Ovary (tissue), 10 donors: ENCODE measurements at places on chromosomes 6 and 20.

DNA sequence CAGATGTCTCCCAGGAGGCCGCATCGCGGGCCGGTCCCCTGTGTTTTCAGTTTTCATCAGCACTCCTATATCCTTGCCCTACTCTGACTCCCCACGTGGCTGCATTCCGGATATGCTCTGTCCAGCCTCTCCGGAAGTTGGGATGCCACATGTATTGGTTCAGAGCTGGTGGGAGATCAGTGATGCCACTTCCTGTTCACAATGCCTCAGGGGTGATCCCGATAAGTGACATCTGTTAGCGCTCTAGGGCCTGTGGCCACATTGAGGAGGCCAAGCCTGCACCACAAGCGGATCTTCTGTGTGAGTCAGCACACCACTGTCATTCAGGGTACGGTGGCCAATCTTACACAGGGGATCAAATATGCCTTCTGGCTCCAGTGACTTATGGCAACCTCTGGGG lies 57.8 kb downstream of the PPP1R3G start:
- DNase-seq = no peak

- DNase-seq = no peak
Observed at GRCh38 chr6:154986787-154987235, 8.3 kb upstream of the TIAM2 start.

DNA sequence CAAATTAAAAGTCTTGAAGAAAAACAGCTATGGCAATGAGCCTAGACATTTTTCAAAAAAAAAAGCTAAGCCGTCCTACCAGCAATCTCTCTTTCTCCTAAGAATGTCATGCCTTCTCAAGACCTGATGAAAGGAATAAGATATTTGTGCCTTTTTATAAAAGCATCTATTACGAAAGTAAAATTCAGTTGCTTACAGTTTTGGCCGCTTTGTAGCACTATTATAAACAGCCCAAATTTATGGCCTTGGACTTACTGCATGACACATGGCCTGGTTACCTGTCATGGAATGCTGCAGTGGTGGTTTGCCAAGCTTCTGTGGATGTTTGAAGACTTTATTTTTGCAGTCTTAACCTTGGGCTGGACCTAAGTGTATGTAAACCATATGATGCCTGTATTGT lies 22.2 kb upstream of the VAPB start:
- DNase-seq = no peak

GRCh38 chr20:63327231-63327745 lies 33.9 kb downstream of the CHRNA4 start:
- no peak for DNase-seq

DNA sequence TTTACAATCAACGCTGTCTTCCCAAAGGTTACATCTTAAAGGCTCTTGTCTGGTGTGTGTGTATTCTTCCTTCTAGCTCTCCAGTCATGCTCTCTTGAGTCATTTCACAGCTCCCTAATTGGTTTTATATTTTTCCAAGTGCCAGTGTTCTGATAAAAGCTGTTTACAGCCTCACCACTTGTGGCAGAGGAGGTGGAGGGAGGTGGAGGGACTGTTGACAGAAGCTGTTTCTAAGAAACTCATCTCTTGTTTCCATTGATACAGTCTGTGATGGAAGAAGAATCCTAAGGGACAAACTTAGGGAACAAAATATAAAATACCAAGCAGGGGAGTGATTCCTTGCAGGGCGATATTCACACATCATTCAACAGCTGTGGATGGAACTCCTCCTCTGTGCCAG lies 64.0 kb downstream of the QRSL1 start:
- DNase-seq = no peak

DNA sequence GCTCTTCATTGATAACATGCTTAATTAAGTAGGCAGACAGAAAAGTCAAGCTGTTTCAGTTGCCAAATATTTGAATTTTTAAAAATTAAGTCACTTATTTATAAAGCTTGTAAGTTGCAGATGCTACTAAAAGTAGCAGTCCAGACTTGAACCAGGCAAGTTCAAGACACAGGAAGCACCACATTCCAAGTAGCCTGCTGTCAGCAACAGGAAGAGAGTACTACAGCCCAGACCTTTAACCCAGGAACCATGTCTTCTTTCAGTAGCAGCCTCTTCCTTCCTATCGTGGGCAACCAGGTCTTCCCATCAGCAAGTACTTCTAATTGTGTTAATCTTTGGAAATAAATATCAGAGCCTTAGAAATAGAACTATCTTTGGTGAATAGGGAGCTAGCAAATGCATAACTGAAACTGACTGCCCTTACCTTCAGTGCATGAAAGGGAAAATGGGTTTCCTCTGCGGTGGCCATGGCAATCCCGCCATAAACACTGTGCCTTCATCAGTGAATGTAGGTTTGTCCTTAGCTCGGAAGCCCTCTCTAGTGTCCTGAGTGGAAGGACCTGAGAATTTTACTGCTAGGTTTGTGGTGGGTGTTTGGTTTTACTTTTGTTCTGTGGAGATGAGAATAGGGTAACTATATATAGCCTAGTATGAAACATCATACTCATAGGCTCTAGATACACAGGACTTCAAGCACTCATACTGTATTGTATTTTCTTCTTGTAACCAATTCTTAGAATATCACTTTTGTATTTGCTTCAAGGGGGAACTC lies 95.6 kb downstream of the SYCP2 start:
- no peak for DNase-seq

GRCh38 chr20:59062081-59062480 lies 19.5 kb upstream of the PRELID3B start:
- no peak for DNase-seq

GRCh38 chr20:17228624-17229061 lies 1.8 kb downstream of the PCSK2 start:
- DNase-seq = peak; percentile 24

DNA sequence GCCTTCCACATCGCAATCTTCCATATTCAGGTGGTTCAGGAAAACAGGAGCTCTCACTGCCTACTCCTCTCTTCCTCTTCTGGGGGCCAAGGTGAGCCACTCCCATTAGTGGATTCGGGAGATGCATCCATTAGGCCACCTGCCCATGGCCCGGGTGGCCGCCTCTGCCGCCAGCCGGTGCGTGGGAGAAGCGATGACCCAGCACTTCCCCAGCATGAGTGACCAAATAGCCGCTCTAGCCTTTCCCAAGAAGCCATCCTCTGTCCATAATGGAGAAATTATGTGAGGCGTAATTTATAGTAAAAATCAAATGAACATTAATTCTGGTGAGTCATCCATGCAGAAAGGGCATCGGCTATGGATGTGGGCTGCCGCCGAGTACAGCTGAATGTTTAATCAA lies 39.4 kb downstream of the GNAS-AS1 start:
- DNase-seq = no peak

- peak; percentile 78 for DNase-seq
Observed at GRCh38 chr6:111730864-111731263, 125.2 kb upstream of the TRAF3IP2 start.
